ENCODE measurements at places on chromosomes 13 and 19. TPM values are rescaled to one million over a fixed set of nuclear protein-coding genes. Genes with fewer than 3 reads are reported as not detected.

Gene PSG3
- not detected for polyA plus RNA-seq

Gene ZIC5
- polyA plus RNA-seq: 49.1 TPM

Gene LILRB5
- polyA plus RNA-seq: 1.9 TPM

Gene GIPC3
- polyA plus RNA-seq: 6.9 TPM

Gene LYPD3
- polyA plus RNA-seq: 3.2 TPM

Gene MYO1F
- polyA plus RNA-seq: 2.4 TPM

Gene POU4F1
- 2.9 TPM for polyA plus RNA-seq

Gene KIR3DL2
- polyA plus RNA-seq: not detected

Gene DHDH
- polyA plus RNA-seq: 1.4 TPM

Gene ATP1A3
- 213 TPM for polyA plus RNA-seq

Gene REEP6
- polyA plus RNA-seq: 10.4 TPM

Gene ENOX1
- 3.6 TPM for polyA plus RNA-seq

Gene PSG2
- not detected for polyA plus RNA-seq

Gene VSTM1
- not detected for polyA plus RNA-seq

Gene MBD3
- polyA plus RNA-seq: 142 TPM

Gene CALM3
- 789 TPM for polyA plus RNA-seq

Gene AKT2
- polyA plus RNA-seq: 77.4 TPM

Gene ZNF69
- polyA plus RNA-seq: 0.92 TPM

Gene PDS5B
- polyA plus RNA-seq: 8.7 TPM

Gene SPRY2
- 19.5 TPM for polyA plus RNA-seq

Gene DAND5
- 0.56 TPM for polyA plus RNA-seq

Gene FOSB
- polyA plus RNA-seq: 0.92 TPM

Gene CILP2
- polyA plus RNA-seq: 6.1 TPM

Gene AMH
- polyA plus RNA-seq: 23.2 TPM

Gene CEACAM16
- polyA plus RNA-seq: not detected

Gene MLLT1
- 102 TPM for polyA plus RNA-seq

Gene CD70
- not detected for polyA plus RNA-seq

Gene URI1
- polyA plus RNA-seq: 113 TPM

Gene APOC4
- not detected for polyA plus RNA-seq

Gene GRK1
- 2.5 TPM for polyA plus RNA-seq

Gene ZNF570
- polyA plus RNA-seq: 1.6 TPM

Gene C19orf18
- 0.53 TPM for polyA plus RNA-seq

Gene ZNF497
- polyA plus RNA-seq: 2.5 TPM

Gene CYP4F8
- not detected for polyA plus RNA-seq

Gene SIGLEC7
- 0.75 TPM for polyA plus RNA-seq

Gene SIGLEC8
- polyA plus RNA-seq: 2.0 TPM

Gene UQCRFS1
- polyA plus RNA-seq: 87.3 TPM

Gene C19orf85
- polyA plus RNA-seq: 3.1 TPM

Gene MAU2
- polyA plus RNA-seq: 26.9 TPM

Gene ABCA7
- 4.7 TPM for polyA plus RNA-seq

Gene ASPDH
- 58.1 TPM for polyA plus RNA-seq

Gene CDX2
- polyA plus RNA-seq: not detected

Gene TRPC4
- polyA plus RNA-seq: 0.29 TPM

Gene TNFRSF19
- polyA plus RNA-seq: 2.6 TPM

Gene GPC5
- 3.1 TPM for polyA plus RNA-seq

Gene CYP4F2
- not detected for polyA plus RNA-seq

Gene UBE2L5
- not detected for polyA plus RNA-seq

Gene YJU2
- 55.8 TPM for polyA plus RNA-seq

Gene PDX1
- not detected for polyA plus RNA-seq

Gene YJEFN3
- polyA plus RNA-seq: 18.9 TPM

Gene KRTDAP
- not detected for polyA plus RNA-seq
